ENCODE measurements at places on chromosomes 11 and 22.
A peak's percentile ranks its signal among the peaks of the same experiment; 100 is the strongest.

DNA sequence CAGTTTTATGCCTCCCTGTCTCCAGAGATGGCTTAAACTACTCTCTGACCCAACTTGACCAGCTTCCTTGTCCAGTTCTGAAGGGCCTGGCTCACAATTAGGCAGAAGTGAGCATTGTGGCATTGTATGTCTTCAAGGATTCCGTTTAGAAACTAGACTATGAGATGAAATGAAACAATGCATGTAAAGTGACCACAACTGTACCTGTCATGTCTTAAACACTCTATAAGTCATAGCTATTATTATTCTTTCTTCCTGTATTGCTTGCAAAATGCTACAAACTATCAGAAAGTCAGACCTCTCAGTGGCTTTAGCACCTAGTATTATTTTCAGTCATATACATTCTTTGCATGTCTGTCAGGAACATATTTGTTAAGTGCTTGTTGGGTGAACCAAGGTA, 127.9 kb upstream of the MTMR2 start:
- no peak for DNase-seq

DNA sequence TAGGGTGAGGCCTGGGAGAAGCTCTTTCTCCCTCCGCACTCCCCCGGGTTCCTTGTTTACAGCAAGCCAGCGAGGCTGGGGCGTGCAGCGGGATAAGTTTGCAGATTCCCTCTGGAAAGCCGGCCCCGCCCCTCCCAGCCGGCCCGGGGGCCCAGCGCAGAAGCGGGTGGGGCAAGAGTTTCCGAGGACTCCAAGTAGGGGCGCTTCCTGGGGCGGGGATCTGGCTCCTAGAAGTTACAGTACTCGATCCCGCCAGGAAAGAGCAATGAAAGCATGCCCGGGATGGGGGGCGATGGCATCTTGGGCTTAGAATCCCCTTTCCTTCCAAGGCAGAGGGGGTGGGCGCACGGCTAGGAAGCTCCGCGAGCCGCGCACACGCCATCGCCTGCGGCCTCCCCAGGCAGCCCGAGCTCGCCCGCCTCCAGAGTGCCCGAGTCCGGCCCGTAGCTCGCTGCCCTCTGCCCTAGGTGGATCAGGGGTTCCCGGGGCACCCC, 385 bp downstream of the TST start:
- peak; percentile 70 for DNase-seq

DNA sequence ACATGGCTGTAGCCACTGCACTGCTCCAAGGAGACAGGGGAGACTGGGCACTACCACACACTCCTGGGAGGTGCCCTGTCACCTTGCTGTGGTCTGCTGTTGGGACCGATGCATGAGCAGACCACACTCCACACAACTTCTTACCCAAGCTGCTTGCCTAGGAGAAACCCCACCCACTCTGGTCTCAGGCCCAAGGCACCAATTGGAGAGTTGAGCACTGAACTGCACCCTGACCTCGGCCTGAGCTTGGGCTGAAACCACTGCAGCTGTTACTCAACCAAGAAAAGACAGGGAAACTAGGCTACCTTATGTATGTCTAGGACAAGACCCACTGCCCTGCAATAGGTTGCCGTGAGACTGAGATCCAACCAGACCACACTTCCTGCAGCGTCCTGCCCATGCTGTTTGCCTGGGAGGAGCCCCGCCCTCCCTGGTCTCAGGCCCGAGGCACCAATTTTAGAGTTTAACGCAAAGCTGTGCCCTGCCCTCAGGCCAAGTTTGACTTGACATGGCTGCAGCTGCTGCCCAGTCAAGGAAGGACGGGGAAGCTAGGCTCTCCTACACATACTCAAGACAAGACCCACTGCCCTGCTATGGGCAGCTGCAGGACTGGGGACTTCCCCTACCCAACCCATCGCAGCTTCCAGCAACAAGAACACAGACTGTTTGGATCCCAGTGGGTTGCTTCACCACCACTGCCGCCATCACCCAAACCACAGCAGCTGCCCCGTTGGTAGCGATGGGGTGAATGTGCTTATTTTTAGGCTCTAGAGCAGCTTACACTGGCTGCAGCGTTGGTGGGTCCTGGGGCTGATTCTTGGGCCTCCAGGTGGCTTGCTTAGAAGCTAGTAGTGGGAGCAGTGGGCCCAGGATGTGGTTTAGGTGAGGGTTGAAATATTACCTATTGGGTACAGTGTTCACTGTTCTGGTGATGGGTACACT, 66.8 kb downstream of the BRD1 start:
- no peak for DNase-seq

GRCh38 chr11:32172041-32172847, 81.4 kb downstream of the RCN1 start:
- DNase-seq = no peak

GRCh38 chr22:29331213-29331612, 15.7 kb upstream of the RASL10A start:
- no peak for DNase-seq

- DNase-seq = no peak
Observed at GRCh38 chr22:45502215-45503049, at the start of gene FBLN1. TSS of gene FBLN1 (plus strand) at chr22:45502883. CDS start at chr22:45502986, 103 bp downstream.

DNA sequence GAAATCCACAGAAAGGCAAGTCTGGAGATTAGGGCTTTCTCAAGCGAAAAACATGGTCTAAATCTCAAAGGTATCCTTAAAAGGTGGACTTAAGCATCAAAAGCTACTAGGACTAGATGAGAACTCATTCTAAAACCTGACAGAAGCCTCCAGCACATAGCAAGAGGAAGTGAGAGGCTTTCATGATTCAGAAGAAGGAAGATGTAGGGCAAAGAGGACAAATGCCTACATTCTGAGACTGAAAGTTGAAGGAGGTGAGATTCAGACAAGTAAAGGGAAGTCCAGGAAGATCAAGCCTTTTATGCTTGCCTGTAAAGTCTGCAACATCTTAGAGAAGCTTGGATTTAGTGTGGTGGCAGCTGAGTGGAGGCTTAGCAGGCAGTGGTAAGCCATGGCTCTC, 98.9 kb downstream of the PGR start:
- no peak for DNase-seq

DNA sequence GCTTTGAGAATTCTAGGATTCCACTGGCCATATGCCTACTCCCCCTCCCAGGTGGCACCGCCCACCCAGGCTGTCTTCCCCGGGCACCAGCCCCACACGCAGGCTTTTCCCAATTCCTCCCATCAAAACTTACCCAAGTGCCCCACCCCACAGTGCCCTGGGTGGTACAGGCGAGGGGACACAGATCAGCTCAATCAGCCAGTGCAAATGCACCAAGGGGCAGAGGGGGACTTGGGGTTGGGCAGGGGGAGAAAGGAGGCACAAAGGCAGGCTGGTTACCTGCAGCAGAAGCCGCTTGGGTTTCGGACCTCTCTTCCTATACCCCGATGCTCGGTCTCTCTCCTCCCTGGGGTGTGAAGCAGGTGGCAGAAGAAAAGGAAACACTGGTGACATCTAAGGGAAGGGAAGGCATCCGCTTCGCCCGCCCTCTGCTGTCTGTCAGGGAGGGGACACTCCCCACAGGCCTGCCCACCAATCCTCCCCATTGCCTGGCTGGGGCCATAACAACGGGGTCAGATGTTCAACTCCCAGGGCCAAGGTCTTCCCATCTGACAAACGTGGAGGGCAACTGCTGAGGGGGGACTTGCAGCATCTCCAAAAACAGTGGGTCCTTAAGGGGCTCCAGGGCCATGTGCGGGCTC, 14.0 kb downstream of the CBX7 start:
- DNase-seq = no peak

- no peak for DNase-seq
Observed at GRCh38 chr11:45216031-45216430, 69.6 kb downstream of the PRDM11 start.

GRCh38 chr22:32951807-32952153, 106.4 kb downstream of the SYN3 start:
- no peak for DNase-seq

DNA sequence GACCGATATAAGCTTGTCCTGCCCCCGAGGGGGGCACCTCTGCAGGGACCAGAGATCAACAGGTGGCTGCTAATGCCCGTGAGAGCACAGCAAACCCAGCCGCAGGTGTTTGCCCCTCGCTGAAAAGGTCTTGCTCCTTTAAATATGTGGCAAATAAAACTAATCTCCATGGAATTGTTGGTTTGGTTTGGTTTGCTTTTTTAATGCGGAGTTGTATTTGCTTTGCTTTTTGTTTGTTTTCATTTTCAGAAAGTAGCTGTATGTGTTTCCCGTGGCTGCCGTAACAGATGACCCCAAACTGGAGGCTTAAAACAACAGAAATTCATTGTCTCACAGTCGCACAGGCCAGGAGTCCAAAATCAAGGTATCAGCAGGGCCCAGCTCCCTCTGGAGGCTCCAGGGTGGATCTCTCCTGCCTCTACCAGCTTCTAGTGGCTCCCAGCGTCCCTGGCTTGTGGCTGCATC, 93.0 kb downstream of the CELSR1 start:
- DNase-seq = no peak

- DNase-seq = no peak
Observed at GRCh38 chr11:96942855-96943254, 553.0 kb downstream of the JRKL start.

DNA sequence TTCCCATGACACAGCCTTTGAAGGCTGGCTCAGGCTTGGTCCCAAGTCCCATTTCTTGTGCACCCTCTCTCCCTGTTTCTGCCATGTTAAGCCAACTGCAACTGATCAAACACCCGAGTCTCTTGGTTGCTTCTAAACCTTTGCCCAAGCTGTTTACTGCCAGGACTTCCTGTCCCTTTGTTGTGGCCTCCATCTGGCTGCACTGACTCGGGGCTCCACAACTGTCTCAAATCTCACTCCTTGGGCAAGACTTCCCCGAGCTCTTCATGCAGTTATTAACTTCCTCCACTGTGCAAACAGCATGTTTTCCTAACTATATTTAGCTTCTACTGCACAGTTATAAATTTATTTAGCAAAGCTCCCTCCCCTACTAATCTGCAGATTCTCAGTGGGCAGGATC, 4.3 kb downstream of the VPREB1 start:
- DNase-seq = no peak

- DNase-seq = no peak
Observed at GRCh38 chr11:22430141-22430541, 92.0 kb downstream of the SLC17A6 start.

DNA sequence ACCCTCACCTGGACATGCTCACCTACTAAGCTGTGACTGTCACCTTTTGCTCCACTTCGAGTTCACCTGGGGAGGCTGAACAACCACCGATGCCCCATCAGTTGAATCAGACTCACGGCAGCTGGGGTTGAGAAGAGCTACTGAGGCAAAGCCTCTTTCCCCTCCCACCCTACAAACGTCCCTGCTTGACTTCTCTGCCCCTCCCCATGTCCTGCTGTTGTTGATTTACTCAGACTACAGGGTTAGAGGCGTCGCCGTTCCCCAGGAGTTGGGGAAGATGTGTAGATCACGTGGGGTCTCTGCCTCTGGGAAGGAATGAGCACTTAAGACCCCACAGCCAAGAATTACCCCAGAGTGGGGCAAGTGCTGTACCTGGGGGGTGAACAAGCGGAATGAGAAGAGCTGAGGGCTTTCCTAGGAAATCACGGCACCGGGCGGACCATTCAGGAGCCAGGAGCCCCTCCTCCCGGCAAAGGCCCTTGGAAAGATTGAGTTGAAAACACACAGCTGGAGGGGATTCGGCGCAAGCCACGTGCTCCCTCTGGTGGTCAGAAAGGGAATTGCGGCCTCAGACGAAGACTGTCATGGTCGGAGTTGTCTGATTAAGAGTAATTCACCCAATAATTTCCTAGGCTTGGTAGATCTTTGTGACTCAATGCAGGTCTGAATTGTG, 7.0 kb downstream of the FXYD2 start:
- peak; percentile 46 for DNase-seq

Data from substantia nigra (tissue), 51 donors.